ENCODE measurements at places on chromosomes 1 and 21.

DNA sequence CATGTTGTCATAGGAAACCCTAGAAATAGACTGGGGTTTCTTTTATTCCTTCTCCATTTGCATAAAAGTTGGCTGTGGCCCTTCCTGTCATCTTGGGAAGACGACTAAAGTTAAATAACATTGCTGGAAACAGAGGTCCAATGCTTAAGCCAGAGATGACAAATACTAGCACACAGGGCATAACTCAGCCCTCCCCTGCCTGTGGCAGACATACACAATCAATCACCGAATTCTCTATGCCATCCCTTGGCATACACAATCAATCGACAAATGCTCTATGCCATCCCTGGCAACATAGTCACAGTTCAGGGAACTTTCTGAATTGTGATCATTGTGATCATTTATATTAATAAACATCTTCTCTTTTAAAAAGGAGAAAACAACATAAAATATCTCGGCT lies 229.4 kb downstream of the KAZN start:
- DNase-seq, result no peak

DNA sequence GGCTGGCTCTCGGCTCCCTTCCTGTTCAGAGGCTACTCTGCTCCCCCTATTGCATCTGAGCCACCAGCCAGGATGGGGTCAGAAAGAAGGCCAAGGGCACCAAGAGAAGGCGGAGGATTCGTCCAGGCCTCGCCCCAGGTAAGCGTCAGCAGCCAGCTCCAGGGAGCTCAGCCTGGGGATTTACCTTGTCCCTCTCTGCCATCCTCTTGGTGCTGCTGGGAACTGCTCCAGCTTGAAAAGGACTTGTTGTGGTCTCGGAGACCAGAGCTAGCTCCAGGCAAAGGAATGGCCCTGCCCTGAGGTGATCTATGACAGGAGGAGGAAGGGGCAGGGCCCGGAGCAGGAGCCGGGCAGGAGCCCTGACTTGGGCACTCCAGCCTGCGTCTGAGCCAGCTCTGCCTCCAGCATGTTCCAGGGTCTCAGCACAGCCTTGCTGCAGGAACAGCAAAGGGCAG lies 113.7 kb upstream of the IFFO2 start:
- no peak for DNase-seq

- DNase-seq, result no peak
These were observed 7.1 kb downstream of the ZNF124 start for GRCh38 chr1:247164694-247165093.

DNA sequence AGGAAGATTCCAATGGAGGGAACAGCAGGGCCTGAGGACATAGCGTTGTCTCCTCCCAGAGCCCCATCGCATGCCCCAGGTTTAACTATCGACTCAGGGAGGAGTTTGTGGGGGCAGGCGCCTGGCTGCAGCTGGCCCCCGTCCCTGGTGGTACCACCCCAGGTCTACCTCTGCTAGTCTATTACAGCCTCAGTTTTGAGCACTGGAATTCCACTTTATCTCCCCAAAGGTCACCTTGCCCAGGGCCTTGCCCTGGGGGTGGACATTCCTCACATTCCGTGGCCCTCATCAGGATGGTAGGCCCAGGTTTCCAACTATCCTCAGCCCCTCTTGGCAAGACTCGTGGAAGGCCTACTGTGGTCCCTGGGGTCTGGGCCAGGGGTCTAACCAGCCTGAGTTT lies 65.4 kb upstream of the SSBP3 start:
- no peak for DNase-seq

GRCh38 chr1:85502171-85502570 lies 37.2 kb upstream of the DDAH1 start:
- no peak for DNase-seq
